HT1080 (cell line): ENCODE measurements at places on chromosomes 12 and 14. TPM values are rescaled to one million over a fixed set of nuclear protein-coding genes. Genes with fewer than 3 reads are reported as not detected.

DNA sequence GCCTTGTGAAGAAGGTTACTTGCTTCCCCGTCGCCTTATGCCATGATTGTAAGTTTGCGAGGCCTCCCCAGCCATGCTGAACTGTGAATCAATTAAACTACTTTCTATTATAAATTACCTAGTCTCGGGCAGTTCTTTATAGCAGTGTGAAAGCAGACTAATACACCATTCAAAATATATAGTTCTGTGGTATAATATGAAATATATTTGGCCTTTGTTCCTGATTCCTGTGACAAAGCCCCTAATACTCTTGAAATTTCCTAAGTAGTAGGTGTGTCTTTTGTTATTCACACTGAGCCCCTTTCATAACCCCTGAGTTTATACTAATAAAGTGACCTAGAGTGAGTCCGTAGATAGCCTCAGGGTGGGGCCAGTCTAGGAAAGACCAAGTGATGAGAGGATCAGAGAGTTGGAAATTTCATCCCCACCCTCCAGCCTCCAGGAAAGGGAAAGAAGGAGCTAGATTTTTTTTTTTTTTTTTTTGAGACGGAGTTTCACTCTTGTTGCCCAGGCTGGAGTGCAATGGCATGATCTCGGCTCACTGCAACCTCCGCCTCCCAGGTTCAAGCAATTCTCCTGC is 19.4 kb upstream of the STRN3 start:
- DNase-seq: no peak

Gene KLHL33
- not detected in 2 replicates for total RNA-seq

DNA sequence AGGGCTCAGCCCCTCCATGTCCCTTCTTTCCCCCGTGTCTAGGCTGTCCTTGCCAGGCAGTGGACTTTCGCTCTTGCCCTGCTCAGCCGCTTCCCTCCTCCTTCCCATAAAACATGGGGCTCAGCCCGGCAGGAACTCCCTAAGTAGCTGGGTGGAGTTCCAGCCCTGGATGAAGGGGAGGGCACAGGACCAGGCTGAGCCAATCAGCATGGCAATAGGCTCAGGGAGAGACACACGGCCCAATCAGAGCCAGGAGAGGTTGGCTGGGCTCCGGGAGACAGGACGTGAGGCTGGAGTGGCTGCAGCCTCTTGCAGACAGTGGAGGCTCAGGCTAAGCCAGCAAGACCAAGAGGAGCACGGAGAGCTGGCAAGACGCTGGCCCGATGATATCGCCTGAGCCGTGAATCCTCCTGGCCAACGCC is 54.3 kb downstream of the GALNT9 start:
- peak; percentile 47 for DNase-seq

Gene MYF6
- not detected in 2 replicates for total RNA-seq

DNA sequence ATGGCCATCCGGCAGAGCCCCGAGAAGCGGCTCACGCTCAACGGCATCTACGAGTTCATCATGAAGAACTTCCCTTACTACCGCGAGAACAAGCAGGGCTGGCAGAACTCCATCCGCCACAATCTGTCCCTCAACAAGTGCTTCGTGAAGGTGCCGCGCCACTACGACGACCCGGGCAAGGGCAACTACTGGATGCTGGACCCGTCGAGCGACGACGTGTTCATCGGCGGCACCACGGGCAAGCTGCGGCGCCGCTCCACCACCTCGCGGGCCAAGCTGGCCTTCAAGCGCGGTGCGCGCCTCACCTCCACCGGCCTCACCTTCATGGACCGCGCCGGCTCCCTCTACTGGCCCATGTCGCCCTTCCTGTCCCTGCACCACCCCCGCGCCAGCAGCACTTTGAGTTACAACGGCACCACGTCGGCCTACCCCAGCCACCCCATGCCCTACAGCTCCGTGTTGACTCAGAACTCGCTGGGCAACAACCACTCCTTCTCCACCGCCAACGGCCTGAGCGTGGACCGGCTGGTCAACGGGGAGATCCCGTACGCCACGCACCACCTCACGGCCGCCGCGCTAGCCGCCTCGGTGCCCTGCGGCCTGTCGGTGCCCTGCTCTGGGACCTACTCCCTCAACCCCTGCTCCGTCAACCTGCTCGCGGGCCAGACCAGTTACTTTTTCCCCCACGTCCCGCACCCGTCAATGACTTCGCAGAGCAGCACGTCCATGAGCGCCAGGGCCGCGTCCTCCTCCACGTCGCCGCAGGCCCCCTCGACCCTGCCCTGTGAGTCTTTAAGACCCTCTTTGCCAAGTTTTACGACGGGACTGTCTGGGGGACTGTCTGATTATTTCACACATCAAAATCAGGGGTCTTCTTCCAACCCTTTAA is 1.5 kb downstream of the FOXG1 start:
- DNase-seq: no peak

- no peak for DNase-seq
Observed at GRCh38 chr14:96661244-96661969, 135.8 kb upstream of the VRK1 start.

DNA sequence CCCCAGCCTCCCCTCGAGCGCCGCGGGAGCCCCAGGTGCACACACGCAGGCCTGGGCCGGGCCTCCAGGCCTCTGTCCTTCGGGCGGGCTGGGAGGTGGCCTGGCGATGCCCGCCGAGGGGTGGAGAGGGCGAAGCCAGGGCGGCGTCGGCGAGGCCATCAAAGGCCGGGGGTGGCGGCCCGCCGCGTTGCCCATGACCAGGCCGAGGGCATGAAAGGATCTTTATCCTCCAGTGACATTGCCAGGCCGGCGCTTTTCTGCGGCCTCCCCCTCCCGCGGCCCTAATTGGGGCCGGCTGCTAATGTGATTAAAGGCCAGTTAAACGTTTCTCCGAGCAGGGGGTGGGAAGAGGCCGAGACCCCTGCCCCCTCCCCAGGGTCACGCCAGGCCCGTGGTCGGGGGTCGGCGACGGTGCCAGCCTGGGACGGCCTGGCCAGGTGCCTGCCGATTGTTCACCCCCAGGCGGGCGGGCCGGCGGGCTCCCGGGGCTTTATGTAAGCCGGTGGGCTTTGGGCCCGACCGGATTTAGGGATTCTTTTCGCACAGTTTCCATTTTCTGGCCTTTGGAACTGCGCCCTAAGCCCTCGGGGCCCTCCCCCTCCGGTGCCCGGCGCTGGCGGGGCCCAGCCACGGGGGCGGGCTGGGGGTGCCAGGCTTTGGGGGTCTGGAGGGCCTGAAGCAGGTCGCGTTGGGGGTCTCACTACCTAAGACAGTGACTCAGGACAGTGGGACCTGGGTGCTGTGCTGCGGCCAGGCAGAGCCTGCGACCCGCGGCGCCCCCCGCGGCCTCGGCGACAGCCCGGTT is 103.2 kb upstream of the DIO3 start:
- DNase-seq: no peak

DNA sequence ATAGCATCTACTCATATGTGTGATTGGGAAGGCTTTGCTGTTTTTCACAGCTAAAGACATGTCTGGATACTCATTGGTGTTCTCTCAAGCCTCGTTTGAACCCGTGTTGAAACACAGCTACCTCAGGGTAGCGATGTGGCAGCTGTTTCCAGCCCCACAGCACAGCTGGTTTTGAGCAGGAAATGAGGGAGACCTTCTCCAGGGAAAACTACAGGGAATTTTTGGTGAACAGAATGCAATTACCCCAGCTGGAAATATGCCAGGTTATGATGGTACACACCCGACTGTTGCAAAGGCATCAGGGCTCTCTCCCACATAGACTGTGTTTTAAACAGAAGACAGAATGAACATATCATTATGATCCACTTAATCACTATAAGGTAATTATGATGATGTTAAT is 828.9 kb downstream of the VRK1 start:
- no peak for DNase-seq

GRCh38 chr14:51828017-51828797 is 32.2 kb upstream of the GNG2 start:
- peak; percentile 95 for DNase-seq

Gene TPH2
- not detected in 2 replicates for total RNA-seq

GRCh38 chr12:6047249-6048237 is 76.9 kb downstream of the VWF start:
- peak; percentile 55 for DNase-seq

- no peak for DNase-seq
Observed at GRCh38 chr14:92502541-92503286, 10.9 kb upstream of the RIN3 start.

DNA sequence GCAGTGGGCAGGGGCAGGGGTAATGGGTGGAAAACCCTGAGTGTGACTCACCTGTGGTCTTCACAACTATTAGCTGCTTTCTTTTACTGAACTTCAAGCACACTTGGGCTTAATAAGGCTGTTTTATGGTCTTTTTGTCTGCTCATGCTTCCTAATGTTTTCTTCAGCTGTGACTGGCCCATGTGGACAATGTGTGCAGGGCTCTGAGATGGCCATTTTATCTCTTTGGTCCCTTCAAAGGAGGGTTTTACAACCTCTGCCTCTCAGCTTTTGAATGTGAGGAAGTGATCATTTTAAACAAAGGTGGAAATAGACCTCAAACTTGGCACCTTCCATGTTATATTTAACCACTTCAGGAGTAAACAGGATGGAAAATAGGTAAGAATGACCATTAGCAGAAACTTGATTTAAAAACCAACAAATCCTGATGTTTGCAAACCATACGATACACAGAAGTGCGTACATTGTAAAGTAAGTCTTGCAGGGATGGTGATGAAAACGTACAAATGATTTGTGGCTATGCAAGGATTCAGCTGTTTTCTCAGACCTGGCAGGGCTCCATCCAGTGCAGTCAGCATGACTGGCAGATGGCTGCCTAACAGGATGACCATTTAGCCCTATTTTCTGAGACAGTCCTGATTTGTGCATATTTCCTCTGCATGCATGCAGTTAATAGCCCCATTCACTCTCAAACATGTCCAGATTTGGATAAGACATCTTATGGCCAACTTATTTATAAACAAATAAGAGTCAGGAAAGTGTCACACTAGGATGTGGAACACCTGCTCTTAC is 103.2 kb downstream of the SLC38A4 start:
- DNase-seq: no peak

DNA sequence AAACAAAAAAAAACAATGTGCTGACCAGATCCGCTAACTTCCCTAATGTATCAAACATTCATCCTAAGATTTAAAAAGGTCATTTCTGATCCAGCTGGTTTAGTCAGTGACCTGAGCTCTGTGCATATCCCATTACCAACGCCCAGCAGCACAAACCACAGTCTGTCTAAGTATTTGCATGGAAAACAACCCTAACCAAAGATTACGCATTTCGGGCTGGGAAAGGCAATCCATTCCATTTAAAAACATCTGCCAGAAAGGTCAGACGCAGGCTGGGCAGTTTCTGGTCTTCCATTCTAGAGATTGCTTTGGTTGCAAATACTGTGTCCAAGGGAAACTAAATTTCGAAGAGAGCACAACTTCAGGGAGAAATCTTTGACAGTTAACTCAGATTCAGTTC is 234.9 kb downstream of the FLRT2 start:
- no peak for DNase-seq

DNA sequence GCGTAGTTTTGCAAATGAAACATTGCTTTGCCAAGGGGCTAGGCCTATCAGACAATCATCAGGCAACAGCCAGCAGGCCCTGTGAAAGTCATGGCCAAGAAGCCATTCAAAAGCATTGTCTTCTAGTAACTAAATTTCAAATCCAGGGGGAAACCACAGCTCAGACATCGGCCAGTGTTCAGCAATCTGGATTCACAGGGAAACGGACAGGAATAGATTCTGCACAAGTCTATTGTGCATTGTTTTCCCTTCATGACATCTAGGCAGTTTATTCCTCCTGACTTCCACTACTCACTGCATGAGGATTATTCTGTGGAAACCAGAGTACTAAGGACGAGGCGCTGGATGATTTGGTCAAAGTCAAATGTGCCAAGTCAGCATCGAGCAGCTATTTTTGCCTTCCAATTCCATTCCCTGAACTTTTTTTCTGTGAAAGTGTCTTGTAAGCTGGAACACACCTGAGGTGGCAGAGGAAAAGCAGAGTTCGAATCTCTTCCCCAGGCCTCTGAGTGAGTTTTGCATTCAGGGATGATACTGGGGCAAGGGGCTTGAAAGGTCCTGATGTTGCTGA is 75.4 kb downstream of the VCPKMT start:
- DNase-seq: no peak

DNA sequence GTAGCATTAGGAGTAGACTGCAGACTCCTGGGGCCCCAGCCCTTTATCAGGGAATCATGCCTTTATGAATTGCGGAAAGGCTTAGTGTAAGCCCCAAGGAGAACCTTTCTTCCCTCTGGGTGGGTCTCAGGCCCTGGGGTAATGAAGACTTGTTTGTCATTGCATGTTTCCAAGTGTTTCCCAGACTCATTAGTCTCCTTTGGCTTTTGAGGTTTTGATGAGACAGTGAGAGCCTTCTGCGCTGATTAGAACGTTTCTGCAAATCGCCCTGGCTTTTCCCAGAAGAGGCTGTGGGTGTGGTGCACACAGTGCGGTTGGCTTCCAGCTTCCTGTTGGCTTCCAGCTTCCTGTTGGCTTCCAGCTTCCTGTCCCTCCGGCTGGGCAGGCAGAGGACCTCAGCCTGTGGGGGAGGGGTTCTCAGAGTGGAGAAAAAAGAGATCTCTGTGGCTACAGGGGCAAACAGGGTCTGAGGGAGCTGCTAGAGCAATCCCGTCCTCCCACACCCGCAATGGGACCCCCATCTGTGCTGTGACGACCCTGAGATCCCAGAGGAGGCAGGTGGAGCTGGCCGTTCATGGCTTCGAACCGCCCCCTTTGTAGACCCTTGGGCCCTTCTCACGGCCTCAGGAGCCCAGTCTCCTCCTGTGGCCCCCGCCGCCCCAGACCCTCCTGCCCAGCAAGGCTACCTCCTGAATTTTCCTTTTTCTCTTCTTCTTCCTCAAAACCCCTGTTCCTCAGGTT is 42.1 kb downstream of the GPR68 start:
- peak; percentile 89 for DNase-seq

Gene DUSP16
- total RNA-seq: 2.4 and 3.2 TPM in 2 replicates

Gene SLCO1A2
- not detected in 2 replicates for total RNA-seq

Gene NEUROD4
- not detected in 2 replicates for total RNA-seq

- peak; percentile 77 for DNase-seq
Observed at GRCh38 chr12:121719926-121720414, 7.4 kb downstream of the TMEM120B start.

DNA sequence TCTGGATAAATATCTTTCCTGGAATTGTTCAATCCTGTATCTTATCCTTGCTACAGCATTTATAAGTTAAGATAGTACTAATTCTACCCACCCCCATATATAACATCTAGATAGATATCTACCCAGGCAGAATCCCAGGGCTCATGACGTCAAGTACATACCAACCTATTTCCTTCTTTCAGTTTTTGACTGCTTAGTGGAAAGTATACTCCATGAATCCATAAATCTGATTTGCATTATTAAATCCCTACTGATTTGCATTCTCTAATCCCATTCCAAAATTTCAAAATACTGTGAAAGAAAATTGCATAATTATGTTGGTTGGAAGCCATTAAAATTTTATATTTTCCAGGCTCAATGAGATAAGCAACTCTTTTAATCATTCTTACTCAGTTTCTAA is 111.7 kb downstream of the KITLG start:
- no peak for DNase-seq

Gene USP44
- total RNA-seq: not detected in 2 replicates

Gene CD27
- total RNA-seq: not detected in 2 replicates

Gene RBM19
- 31.6 and 36.6 TPM in 2 replicates for total RNA-seq

Gene ENDOU
- total RNA-seq: not detected in 2 replicates

Gene STAC3
- total RNA-seq: 0.10 and 0.27 TPM in 2 replicates
